Smooth muscle cell of trachea (primary cell): ENCODE measurements at places on chromosomes 2 and 18. TPM values are rescaled to one million over a fixed set of nuclear protein-coding genes. Genes with fewer than 3 reads are reported as not detected.

The UGT1A5 gene
- total RNA-seq = not detected in 2 replicates

The LRATD1 gene
- total RNA-seq = under 0.01 TPM in 2 replicates

The TMEM37 gene
- total RNA-seq = 0.44 and 1.5 TPM in 2 replicates

The ITGA6 gene
- total RNA-seq = 17.5 and 56.3 TPM in 2 replicates

The CRYGD gene
- not detected in 2 replicates for total RNA-seq

The GAREM2 gene
- 1.3 TPM in 2 replicates for total RNA-seq

The LAMA1 gene
- total RNA-seq = 3.6 and 13.7 TPM in 2 replicates

The CHRND gene
- not detected in 2 replicates for total RNA-seq

The GPR17 gene
- not detected in 2 replicates for total RNA-seq

The GYPC gene
- total RNA-seq = 71.0 and 112 TPM in 2 replicates

The C2orf72 gene
- total RNA-seq = 0.17 TPM in 1 of 2 replicates, not detected in the other

The TBR1 gene
- under 0.01 TPM in 1 of 2 replicates, not detected in the other for total RNA-seq

The PCARE gene
- not detected in 2 replicates for total RNA-seq

The EGR4 gene
- total RNA-seq = 0.83 TPM in 1 of 2 replicates, not detected in the other

The TRABD2A gene
- 13.8 and 17.5 TPM in 2 replicates for total RNA-seq

The TNFAIP6 gene
- 32.4 and 40.9 TPM in 2 replicates for total RNA-seq

The ALPG gene
- total RNA-seq = not detected in 2 replicates

The ZNF521 gene
- total RNA-seq = 42.6 and 45.5 TPM in 2 replicates

The OTOF gene
- not detected in 2 replicates for total RNA-seq

The CYS1 gene
- 2.0 and 7.3 TPM in 2 replicates for total RNA-seq

The COL3A1 gene
- 2,358 and 3,379 TPM in 2 replicates for total RNA-seq

The SLC40A1 gene
- 15.4 and 73.1 TPM in 2 replicates for total RNA-seq

The ITGAV gene
- 95.0 and 135 TPM in 2 replicates for total RNA-seq

The MC5R gene
- total RNA-seq = not detected in 2 replicates

The GAREM1 gene
- total RNA-seq = 1.7 and 3.5 TPM in 2 replicates

The STARD6 gene
- not detected in 2 replicates for total RNA-seq

The SEPTIN10 gene
- total RNA-seq = 79.4 and 143 TPM in 2 replicates

The SLC30A3 gene
- 0.15 and 0.50 TPM in 2 replicates for total RNA-seq

The ACMSD gene
- not detected in 2 replicates for total RNA-seq

The YWHAQ gene
- total RNA-seq = 382 and 579 TPM in 2 replicates

The RAB6C gene
- not detected in 2 replicates for total RNA-seq

The TMEM200C gene
- total RNA-seq = under 0.01 and 0.17 TPM in 2 replicates

The HAAO gene
- total RNA-seq = 2.3 and 6.3 TPM in 2 replicates

The CREG2 gene
- 0.44 and 0.83 TPM in 2 replicates for total RNA-seq

The EPB41L5 gene
- total RNA-seq = 14.3 and 14.6 TPM in 2 replicates

The EMX1 gene
- total RNA-seq = not detected in 2 replicates

The GKN2 gene
- total RNA-seq = not detected in 2 replicates

The BMP10 gene
- total RNA-seq = not detected in 2 replicates

The POTEC gene
- total RNA-seq = not detected in 2 replicates

The RAB27B gene
- total RNA-seq = 1.0 and 2.0 TPM in 2 replicates

The SCN3A gene
- 0.50 and 1.3 TPM in 2 replicates for total RNA-seq

The MAPRE3 gene
- 5.8 and 8.1 TPM in 2 replicates for total RNA-seq

The TBC1D8 gene
- 12.8 and 15.9 TPM in 2 replicates for total RNA-seq

The LIMS3 gene
- 2.3 TPM in 1 of 2 replicates, not detected in the other for total RNA-seq

The CHPF gene
- total RNA-seq = 94.8 and 168 TPM in 2 replicates

The XDH gene
- total RNA-seq = 0.87 and 1.3 TPM in 2 replicates

The CD207 gene
- total RNA-seq = not detected in 2 replicates

The CAPG gene
- total RNA-seq = 347 and 497 TPM in 2 replicates

The GALNT14 gene
- 0.66 and 1.7 TPM in 2 replicates for total RNA-seq

The DSEL gene
- 156 and 218 TPM in 2 replicates for total RNA-seq

The OLA1 gene
- 65.2 and 127 TPM in 2 replicates for total RNA-seq

The AP1S3 gene
- total RNA-seq = 2.6 and 4.4 TPM in 2 replicates

The RAPGEF4 gene
- 0.66 and 1.2 TPM in 2 replicates for total RNA-seq
